Stimulated activated CD4-positive, alpha-beta T cell treated with anti-CD3 and anti-CD28 coated beads, Interleukin-2, amount 100 ng/mL, for 24 hours (primary cell): ENCODE measurements at places on chromosomes 1 and 21.

DNA sequence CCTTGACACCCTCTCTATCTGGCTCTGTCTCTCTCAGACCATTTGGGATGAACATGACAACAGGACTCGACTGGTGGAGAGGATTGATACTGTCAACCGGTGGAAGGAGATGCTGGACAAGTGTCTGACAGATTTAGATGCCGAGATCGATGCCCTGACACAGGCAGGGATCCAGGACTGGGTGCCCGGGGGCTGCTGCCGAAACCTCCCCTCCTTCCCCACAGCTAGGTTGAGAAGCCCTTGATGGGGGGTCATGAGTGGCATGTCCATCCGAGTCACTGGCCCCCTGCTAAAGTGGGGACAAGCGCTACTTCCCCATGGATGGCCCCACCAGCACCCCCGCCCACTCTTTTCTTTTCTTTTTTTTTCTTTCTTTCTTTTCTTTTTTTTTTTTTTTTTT, 1.2 kb downstream of the TEKT2 start:
- DNase-seq = no peak

GRCh38 chr21:45248893-45249381, 38.8 kb downstream of the POFUT2 start:
- DNase-seq = no peak

DNA sequence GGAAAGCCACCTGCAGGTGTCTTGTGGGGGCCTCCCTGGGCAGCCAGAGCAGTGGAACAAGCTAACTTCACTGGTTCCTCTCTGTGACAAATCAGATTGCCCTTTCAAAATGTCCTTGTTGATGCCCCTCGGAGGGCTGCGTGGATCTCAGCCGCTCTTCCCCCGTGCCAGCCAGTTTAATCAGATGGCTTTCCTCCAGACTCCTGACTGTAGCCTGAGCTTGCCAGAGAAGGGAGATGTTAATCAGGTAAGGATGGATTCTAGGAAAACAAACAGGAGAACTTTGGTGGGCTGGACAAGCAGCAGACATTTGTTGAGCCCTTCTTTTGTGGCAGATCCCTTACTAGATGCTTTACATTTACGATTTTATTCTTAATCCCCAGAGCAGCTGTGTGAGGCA, 88.2 kb downstream of the DMRTA2 start:
- DNase-seq = no peak

DNA sequence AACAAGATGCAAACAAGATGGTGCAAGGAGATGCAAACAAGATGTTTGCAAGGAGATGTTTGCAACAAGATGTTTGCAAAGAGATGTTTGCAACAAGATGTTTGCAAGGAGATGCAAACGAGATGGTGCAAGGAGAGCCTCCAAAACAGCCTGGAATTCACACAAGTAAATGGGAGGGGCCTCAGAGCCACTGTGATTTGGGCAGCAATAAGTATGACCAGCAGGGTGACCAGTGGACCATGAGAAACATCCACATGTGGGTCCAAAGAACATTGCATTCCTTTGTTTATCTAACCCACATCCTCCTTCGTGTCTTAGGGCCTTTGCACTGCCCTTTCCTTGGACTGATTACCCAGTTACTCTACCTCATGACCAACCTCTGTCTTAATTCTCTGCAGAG, 162.9 kb downstream of the PLPP3 start:
- DNase-seq = no peak
